AG09319 (cell line): ENCODE measurements at places on chromosomes 6 and 20.

GRCh38 chr6:6891949-6892461, 215.8 kb upstream of the RREB1 start:
- no peak for DNase-seq

GRCh38 chr6:7073821-7074525, 33.8 kb upstream of the RREB1 start:
- no peak for DNase-seq

GRCh38 chr6:24768361-24768760, 6.4 kb upstream of the GMNN start:
- no peak for DNase-seq

DNA sequence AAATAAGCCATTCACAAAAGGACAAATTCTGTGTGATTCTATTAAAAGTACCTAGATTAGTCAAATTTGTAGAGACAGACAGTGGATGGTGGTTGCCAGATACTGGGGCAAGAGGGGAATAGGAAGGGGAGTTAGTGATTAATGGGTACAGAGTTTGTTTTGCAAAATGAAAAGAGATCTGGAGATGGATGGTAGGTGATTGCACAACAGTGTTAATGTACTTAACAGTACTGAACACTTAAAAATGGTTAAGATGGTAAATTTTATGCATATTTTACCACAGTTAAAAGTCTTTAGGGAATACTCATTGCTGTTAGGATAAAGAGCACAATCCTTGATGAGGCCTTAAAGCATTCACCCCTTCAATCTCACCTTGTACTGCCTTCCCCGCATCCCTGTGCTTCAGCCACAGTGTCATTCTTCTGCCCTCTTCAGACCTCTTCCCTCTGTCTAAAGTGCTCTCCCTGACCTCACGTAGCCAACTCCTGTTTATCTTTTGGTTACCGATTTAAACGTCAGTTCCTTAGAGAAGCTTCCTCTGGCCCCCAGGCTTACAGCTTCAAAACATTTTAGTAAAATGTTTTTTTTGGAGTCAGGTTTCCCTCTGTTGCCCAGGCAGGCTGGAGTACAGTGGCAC, 11.8 kb downstream of the PSMF1 start:
- no peak for DNase-seq

DNA sequence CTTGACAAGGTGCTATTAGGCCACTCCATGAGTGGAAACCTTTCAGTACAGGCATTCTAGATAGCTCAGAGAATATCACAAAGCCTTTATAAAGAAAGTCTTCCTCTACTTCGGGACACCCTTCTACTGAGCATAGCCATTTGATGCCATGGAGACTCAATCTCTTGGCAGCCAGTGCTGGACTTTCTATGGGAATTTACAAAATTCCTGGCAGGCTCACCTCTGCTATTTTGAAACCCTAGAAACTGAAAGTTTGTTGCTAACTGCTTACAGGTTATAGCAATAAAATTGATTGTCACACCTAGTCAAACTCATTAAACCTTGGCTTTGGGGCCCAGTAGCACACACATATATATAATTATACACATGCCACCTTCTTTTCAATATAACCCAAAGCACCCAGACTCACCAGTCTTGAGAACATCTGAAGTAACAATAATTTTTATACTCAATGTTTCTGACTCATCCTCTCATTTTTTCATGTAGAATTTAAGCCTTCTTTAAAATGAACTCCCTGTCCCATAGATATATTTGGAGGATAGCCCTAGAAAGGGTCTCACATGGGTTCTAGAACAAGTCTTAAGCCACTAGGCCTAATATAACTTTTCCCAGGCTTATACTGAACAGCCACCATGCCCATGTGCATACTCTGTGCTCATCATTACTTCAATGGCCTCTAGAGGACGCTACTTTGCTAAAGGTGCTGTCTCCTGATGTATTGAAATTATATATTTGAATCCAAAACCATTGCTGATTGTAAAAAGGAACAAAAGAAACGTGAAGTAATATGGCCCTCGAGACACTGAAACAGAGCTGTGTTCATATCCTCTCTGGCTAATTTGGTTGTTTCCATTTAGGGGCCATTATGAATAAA, 368.1 kb upstream of the MARCKS start:
- no peak for DNase-seq

- no peak for DNase-seq
Observed at GRCh38 chr6:338815-339262, 46.6 kb downstream of the DUSP22 start.

DNA sequence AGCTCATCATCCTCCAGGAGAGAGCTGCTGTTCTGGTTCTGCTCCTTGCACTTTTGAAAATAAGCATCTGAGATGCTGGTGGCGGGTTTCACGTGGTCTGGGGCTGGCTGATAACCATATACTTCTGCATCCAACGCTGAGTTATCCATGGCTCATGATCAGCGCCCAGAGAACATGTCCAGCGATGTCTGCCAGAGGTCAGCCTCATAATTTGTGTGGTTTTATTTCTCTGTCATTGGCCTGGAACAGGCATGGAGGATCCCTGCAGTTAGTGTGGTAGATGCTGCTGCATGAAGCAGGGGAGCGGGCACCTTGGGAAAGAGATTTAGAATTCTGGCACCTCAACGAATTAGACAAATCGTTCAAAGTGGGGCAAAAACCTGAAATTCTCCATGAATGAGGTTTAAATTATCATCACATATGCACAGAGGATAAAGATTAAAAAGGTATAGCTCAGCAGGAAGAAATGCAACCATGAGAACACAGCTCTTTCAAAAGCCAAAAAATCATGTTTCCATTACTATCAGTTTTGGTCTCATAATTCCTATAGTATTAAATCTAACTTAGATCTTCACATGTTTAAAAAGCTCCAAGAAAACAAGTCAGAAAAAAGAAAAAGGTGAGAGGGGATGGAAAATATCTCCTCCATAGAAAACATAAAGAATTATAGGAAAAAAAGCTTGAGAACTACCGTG, 157.2 kb downstream of the SOD2 start:
- no peak for DNase-seq

DNA sequence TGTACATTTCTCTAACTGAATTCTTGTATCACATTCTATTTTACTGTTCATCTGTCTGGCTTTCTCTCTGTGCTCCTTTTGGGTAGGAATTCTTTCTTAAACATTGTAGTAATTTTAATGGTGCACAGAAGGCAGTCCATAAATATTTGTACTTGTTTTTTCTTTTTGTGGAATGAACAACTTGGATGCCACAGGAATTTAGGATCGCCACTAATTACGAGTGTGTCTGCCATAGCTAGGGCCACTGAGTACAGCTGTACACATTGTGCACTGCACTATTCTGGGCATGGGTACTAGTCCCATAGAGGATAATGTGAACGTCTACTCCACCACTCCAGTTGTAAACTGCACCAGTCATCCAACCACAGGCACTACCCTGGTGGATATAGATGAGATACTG, 39.3 kb upstream of the TMEM200A start:
- no peak for DNase-seq

DNA sequence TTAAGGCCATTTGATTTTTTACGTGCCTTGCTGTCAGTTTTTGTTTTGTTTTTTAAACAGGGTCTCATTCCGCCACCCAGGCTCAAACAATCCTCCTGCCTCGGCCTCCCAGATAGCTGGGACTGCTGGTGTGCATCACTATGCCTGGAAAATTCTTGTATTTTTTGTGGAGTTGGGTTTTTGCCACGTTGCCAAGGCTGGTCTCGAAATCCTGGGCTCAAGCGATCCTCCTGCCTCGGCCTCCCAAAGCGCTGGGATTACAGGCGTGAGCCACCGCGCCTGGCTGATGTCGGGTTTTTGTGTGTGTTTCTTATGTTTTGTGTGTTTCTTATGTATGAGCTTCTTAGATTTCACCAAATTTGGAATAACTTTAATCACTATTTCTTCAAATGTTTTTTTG, 104.8 kb downstream of the TAF4 start:
- DNase-seq = no peak

DNA sequence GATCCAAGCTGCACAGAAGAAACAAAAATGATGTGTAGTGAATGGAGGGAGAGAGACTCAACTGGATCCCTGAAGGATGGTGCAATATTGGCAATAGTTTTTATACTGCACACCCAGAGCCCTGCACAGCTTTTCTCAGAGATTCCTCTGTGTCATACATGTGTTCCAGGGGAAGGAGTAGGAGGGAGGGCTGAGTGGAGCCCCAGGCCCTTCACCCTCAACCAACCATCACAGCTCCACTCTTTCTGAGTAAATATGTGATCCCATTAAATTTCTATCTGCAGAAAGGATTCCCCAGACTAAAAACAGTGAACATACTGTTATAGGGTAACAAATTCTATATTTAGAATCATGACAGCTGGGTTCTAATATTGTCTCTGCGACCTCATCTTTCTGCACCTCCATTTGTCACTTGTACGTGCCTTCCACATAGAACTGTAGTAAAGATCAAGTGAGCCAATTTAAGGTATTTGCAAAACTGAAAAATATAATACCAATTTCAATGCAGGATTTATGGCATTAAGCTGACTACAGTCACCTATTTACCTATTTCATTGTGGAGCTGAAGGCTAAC, 421.4 kb upstream of the NRSN1 start:
- no peak for DNase-seq

- DNase-seq = no peak
Observed at GRCh38 chr20:62387219-62387913, 463 bp downstream of the RPS21 start.

GRCh38 chr20:33659341-33660034, 2.6 kb upstream of the C20orf144 start:
- no peak for DNase-seq

- no peak for DNase-seq
Observed at GRCh38 chr6:126773112-126773805, 345.2 kb upstream of the RSPO3 start.

GRCh38 chr20:44990425-44990824, 24.1 kb downstream of the STK4 start:
- no peak for DNase-seq

DNA sequence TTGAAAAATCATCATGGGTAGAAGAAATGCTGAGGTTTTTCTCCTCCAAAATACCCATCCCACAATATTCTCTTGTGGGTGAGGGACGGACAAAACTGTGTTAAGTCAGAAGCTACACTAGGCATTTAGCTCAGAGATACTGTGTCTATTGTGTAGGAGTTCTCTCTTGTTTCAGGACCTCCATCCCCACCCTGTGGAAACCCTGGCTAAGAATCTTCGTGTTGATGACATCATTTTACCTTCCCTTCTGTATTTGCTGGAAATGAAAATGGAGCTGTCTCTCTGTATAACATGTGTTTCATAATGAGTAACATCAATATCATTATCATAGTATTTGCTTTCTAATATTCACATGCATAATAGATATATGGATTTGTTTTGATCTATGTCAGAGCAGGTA, 1193.0 kb upstream of the CITED2 start:
- DNase-seq = no peak

DNA sequence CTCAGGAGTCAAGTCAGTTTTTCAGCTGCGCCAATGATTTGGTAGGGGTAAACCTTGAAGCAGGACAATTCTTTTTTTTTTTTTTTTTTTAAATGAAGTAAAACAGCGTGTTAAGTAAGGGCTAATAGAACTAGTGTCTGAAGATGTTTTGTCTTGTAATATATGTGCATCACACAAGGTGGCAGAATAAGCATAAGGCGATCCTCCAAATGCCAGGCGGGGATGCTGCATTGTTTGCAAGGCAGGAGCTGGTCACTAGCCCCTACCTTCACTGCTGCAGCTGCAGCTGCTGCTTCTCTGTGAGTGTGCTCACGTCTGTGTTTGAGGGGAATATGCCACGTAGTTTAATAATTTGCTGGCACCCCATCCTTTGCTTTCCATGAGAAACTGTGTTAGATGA, 272.7 kb upstream of the MAP3K7 start:
- DNase-seq = no peak

GRCh38 chr6:73734832-73735453, 38.9 kb downstream of the CD109 start:
- no peak for DNase-seq

DNA sequence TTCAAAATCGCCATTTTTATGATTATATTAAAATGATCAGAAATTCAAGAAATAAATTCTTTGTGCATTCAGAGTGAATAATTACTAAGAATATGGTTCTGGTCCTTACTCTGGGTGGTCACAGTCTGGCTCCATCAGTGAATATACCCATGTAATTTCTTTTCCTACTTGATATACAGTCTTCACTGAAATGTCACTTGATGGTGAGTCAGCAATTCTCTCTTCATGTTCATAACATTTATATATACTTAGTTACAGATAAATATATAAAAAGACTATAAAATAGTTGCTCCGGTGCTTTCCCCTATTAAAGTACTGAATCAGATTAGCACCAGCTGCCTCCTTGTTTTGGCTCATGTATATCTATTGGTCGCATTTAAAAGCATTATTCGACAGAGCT, 56.4 kb upstream of the MTRF1L start:
- no peak for DNase-seq

- DNase-seq = no peak
Observed at GRCh38 chr20:60131375-60131774, 173.2 kb downstream of the CDH26 start.

DNA sequence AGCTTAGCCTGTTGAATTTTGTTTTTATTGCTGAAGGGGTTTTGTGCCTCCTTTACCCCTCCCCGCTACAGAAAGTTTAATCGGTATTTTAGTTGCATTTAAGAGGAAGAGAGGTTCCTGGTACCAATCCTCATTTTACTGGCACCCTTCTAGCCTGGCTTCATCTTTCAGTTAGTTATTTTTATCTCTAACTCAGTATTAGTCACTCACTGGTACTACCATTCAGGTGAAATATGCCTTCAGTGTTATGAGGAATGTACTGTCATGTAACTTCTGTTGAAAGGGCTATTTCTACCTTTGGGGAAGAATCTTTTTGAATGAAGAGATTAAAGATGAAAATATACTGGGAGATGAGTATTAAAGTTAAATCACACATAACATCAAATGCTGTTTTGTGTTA, 211.8 kb downstream of the CDKAL1 start:
- no peak for DNase-seq

DNA sequence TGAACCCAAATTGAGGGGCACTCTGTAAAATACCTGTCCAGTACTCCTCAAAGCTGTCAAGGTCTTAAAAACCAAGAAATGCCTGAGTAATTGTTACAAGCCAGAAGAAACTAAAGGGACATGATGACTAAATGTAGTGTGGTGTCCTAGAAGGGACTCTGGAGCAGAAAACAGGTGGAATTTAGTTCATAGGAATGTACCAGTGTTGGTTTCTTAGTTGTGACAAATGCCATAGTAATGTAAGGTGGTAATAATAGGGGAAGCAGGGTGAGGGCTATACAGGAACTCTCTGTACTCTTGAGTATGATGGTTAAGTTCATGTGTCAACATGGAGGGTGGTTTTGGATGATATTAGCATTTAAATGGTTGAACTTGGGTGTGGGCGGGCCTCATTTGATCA, 92.3 kb downstream of the CNBD2 start:
- no peak for DNase-seq

DNA sequence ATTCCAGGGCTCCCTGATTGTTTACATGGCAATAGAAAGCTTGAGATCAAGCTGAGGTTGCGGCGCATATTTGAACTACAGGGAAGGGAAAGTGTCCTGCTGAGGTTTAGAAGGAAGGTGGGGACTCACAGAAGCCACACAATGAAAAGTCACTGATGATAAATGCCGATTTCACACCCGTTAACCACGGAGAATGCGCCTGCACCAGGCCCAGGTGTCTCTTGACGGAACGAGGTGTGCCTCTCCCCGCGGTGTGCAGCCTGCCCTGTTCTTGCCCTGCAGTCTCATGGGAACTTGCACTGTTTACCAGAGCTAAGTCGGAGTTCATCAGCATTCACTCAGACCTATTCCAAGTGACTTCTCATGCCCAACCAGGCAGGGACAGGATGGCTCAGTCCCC, 90.3 kb downstream of the LY86 start:
- DNase-seq = no peak

GRCh38 chr6:138492113-138492512, 7.2 kb downstream of the NHSL1 start:
- DNase-seq = no peak
